ENCODE measurements at places on chromosomes 13 and 19. TPM values are rescaled to one million over a fixed set of nuclear protein-coding genes. Genes with fewer than 3 reads are reported as not detected.

VSTM2B gene
- total RNA-seq: not detected

RASIP1 gene
- not detected for total RNA-seq

ZNF606 gene
- total RNA-seq: 7.8 TPM

CHST8 gene
- total RNA-seq: not detected

GNG7 gene
- total RNA-seq: 1.3 TPM

ZNF491 gene
- total RNA-seq: 3.1 TPM

LILRA1 gene
- total RNA-seq: not detected

CD33 gene
- 18.1 TPM for total RNA-seq

OR1M1 gene
- not detected for total RNA-seq

FPR1 gene
- total RNA-seq: 5.8 TPM

PEPD gene
- total RNA-seq: 14.2 TPM

DPF1 gene
- 2.5 TPM for total RNA-seq

FPR3 gene
- not detected for total RNA-seq

KCNJ14 gene
- total RNA-seq: 0.69 TPM

ZIM2 gene
- total RNA-seq: not detected

C1QTNF9B gene
- total RNA-seq: not detected

SELENOV gene
- total RNA-seq: not detected

ZNF846 gene
- 10.4 TPM for total RNA-seq

PSG7 gene
- total RNA-seq: not detected

NCAN gene
- not detected for total RNA-seq

ATP4B gene
- total RNA-seq: not detected

PABPC3 gene
- 0.14 TPM for total RNA-seq

PPP2R1A gene
- 169 TPM for total RNA-seq

NXNL1 gene
- not detected for total RNA-seq

CEACAM16 gene
- total RNA-seq: not detected

KIRREL2 gene
- not detected for total RNA-seq

CD209 gene
- not detected for total RNA-seq

SLC10A2 gene
- not detected for total RNA-seq

ZNF98 gene
- not detected for total RNA-seq

FBN3 gene
- total RNA-seq: not detected

KLK14 gene
- 0.48 TPM for total RNA-seq

UBA52 gene
- total RNA-seq: 881 TPM

SIRT6 gene
- 40.3 TPM for total RNA-seq

SERPINE3 gene
- total RNA-seq: not detected

EFNA2 gene
- not detected for total RNA-seq

ABCA7 gene
- total RNA-seq: 31.7 TPM

RCBTB2 gene
- total RNA-seq: 20.2 TPM

TSSK6 gene
- 5.0 TPM for total RNA-seq

ZNF284 gene
- total RNA-seq: not detected

FFAR3 gene
- total RNA-seq: not detected

PNMA8B gene
- total RNA-seq: not detected

FCAR gene
- total RNA-seq: not detected

ANKLE1 gene
- total RNA-seq: 19.6 TPM

ARRDC5 gene
- not detected for total RNA-seq

MEIS3 gene
- 11.2 TPM for total RNA-seq

PPM1N gene
- 0.71 TPM for total RNA-seq

PLK5 gene
- total RNA-seq: not detected

TGFBR3L gene
- not detected for total RNA-seq

IGSF23 gene
- not detected for total RNA-seq

PCP2 gene
- total RNA-seq: not detected

MAST1 gene
- 3.3 TPM for total RNA-seq

Measured in Karpas-422 (cell line).